GM04504 (cell line): ENCODE measurements at places on chromosomes 11 and 22.

GRCh38 chr11:35073691-35074419, 65.1 kb upstream of the CD44 start:
- DNase-seq = no peak

GRCh38 chr11:74714904-74715303, 16.3 kb downstream of the CHRDL2 start:
- DNase-seq = no peak

GRCh38 chr22:31062566-31063230, 18.4 kb upstream of the SMTN start:
- DNase-seq = no peak

- DNase-seq = no peak
These were observed 332.7 kb downstream of the CASP12 start for GRCh38 chr11:104565583-104565961.

DNA sequence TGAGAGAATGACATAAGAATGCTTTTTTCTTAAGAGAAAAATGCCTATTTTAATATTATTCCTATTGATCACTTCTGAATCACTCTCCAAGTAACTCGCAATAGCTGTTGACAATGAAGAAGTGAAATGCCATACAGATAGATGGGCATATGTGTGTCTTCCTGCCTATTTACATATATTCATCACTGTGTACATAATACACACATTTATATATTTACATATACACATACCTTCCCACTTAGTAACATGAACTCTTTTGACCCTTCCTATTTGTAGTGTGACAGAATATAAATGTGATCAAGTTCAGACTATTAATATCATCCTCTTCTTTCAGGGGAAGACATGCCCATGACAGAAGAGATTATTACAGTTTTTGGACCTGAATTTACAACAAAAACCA, 756.7 kb downstream of the DLG2 start:
- DNase-seq = no peak

- no peak for DNase-seq
These were observed 889.4 kb downstream of the LRRC4C start for GRCh38 chr11:40569947-40570531.

DNA sequence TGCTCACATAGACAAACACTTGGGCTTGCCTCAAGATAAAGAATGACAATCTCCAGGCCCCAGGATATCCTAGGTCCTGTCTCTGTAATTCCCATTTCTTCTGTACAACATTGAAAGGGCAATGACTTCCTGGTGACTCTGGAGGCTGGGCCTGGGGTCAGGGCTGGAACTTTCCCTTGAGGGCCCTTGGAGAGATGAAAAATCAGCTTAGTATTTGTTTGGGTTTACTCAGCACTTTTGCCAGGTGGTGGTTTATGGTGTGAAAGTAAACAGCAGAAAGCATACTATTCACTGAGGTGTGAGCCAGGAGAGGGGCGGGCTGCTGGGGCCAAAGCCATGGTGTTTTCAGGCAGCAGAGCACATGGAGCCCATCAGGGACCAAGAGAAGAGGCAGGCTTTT, 214.7 kb upstream of the NARS2 start:
- DNase-seq = no peak

- no peak for DNase-seq
These were observed 236.8 kb downstream of the MN1 start for GRCh38 chr22:27564806-27565205.

GRCh38 chr11:11770296-11770695, 71.5 kb upstream of the USP47 start:
- no peak for DNase-seq

DNA sequence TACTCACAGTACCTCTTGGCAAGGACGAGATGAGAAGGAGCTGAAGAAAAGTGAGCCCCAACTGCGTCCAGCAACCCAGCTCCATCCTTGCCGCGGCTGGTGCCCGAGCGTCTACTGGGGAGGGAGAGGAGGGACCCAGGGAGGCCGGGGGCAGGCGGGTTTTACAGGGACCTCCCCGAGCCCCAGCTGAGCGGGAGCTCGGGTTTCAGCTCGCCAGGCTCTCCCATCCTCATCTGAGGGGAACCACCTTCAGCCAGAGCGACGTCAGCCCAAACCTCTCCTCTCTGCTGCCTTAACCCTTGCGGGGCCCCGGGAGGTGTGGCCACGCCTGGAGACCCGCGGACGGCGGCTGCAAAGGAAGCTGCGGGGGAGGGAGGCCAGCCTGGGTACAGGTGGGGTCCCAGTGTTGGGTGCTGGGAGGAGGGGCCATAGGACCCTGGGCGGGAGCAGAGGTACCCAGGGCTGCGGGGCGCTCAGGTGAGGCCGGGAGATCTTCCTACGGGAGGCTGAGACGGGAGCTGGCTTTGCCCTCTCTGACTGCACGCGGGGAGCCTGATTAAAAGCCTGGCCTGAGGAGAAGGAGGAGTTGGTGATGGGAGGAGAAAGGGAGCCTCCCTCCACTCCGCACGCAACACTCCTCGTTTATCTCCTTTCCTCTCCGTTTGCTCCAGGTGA, at the start of gene PAMR1:
PAMR1 (minus strand) TSS at position 116 of the 675 bp plus-strand sequence; CDS start at position 85, 31 bp downstream.
- no peak for DNase-seq

DNA sequence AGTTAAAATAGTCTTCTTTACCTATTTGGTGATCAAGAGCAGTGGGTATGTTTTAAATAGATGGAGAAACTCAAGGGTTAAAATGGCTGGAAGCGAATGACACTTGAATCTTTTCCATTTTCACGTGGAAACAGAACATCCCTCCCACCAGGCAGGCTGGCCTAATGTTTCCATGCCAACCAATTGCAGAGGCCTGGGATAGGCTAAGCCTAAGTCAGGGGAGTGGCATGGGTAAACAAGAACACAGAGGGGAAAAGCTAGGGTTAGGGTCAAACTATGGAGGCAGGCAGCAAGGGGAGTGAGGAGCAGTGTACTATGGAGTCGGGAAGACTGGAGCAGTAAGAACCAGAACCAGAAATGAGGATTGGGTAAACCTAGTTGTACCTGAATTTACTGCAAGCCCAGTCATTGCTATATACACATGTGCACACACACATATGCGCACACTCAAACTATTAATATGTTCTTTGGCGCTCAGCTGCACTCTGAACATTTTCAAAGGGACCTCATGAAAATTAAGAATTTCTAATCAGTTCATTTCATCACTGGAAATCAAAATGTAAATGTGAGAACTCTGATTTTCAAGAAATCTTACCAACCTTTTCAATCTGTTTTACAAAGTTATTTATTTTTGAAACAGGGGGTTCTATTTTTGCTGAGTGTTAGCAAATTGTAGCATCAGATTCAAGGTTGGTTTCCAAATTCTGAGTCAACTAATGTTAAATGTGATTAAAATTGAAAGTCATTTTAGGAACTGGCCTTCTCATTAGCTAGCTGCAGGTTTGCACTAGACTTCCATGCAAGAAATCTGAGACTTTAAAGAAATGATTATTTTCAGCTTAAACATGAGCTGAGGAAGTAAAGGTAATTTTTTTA, 327.0 kb upstream of the CCDC90B start:
- DNase-seq = no peak

- DNase-seq = peak; percentile 71
These were observed 33.8 kb downstream of the EHF start for GRCh38 chr11:34654483-34655334.

- no peak for DNase-seq
These were observed 252.5 kb downstream of the ST3GAL4 start for GRCh38 chr11:126607776-126608541.

DNA sequence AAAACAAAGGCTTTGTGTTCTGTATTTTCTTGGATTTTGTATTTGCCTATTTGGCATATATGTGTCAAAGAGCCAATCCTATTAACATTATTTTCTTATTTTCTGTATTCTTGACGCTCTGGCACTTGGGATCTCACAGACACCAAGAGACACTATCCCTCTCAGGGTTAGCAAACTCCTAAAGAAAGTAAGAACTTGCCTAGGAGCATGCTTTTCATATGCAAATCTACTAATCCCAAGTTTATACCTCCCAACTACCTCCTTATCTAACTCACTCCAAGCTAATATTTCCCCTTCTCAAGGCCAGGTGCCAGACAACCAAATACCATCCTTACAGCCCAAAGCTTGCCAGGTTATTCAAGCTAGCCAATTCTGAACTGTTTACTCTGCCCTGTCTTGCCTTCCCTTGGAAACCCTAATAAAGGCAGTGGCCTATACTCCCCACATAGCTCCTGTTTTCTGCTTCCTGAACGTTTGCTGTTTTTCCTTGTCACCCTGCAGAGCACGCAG, 455.4 kb upstream of the ANO3 start:
- DNase-seq = no peak

DNA sequence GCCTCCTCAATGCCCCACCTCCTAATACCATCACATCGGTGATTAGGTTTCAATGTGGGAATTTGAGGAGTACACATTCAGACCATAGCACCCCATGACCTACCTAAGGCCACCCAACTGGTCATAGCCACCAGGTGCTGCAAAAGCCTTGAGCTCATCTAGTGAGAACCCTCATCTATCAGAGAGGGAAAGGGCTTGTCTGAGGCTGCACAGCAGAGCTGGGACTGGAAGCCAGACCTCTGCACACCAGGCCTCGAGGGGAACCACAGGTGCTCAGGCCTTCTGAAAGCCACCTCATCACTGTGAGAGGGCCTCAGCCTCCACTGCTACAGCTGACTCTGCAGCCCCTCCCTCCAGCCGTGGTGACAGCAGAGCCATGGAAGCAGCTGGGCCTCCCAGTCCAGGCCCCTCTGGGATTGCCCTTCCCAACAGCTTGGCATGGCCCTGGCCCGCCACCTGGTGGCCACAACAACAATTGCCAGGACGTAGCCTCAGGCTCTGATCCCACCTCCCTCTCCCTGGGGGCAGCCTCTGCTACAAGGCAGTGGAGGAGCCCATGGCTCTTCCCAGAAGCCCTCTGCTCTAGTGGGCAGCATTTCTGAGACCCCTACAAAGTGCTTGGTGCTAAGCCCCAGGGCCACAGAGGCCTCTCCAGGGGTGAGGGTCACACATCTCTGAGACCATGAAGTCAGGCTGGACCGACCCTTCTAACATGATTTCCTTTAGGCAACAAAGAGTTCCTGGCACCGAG, 41.0 kb upstream of the PRDM11 start:
- no peak for DNase-seq

GRCh38 chr11:87215236-87215635, 177.5 kb downstream of the TMEM135 start:
- DNase-seq = no peak

- DNase-seq = no peak
These were observed 32.8 kb downstream of the CELSR1 start for GRCh38 chr22:46504584-46504983.

DNA sequence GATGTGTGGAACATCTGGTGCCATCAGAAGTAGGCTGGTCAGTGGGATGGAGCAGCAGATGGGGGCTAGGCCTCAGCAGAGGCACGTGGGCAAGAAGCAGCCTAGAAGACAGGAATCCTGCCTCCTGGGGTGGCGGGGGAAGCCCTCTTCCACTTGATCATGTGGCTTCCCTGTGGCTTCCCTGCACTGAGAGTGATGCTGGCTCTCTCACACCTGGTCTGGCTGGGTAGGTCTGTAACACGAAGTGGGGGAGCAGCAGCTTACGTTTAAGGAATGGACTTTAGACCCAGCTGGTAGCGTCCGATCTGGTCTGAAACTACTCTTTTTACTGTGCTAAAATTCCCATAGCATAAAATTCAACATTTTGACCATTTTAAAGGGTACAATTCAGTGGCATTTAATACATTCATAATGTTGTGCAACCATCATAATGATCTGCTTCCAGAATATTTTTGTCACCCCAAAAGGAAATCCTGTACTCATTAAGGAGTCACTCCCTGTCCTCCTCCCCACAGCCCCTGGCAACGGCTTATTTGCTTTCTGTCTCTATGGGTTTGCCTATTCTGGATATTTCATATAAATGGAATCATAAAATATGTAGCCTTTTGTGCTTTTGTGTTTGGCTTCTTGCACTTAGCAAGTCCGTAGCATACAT, 21.7 kb downstream of the PTPN5 start:
- DNase-seq = no peak

DNA sequence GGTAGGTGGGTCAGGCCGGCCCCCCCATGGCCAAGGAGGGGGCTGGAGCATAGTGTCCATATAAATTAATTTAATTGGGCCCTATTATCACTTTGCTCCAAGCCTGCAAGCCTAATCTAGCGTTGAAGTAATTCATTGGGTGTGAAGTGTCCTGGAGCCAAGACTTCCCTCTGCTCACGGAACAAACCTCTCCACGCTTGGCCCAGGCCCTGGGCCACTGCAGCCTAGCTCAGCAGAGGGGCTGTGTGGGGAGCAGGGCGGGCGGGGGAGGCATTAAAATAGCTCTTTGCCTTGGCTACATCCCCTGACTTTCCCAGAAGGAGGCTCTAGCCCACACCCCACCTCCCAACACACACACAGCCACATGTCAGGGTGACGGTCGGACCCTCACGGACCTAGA, 73.5 kb downstream of the THAP12 start:
- no peak for DNase-seq

DNA sequence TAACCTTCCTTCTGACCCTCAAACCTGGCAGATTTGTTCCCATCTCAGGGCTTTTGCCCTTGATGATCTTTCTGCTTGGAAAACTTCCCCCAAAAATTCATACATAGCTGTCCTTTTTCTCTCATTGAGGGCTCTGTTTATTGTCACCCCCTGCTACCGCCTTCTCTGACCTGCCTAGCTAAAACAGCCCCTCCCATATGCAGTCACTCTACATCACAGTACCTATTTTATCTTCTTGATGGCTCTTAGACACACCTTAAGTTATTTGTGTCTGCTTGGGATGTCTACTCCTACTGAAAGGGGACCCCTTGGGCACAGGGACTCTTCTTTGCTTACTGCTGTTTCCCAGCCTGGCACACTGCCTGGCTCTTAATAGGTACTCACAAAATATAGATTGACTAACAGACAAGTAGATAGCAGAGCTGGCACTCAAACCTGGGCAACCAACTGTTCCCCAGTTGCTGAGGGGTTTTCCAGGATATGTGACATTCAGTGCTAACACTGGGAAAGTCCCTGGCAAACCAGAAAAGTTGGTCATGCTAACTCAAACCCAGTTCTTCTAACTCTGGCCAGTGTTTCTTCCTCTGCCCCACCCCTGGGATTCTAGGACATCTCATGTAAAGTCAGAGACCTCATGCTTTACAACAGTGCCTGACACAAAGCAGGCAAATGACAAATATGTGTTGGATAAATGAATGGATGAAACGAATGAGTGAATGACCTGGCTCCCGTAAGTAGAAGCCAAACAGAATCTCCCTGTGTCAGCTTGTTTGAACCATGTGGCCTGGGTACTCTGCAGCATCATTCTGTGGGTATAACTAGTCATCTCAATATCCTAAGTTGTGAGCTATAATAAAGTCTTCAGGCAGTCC, 19.8 kb upstream of the FJX1 start:
- DNase-seq = no peak

DNA sequence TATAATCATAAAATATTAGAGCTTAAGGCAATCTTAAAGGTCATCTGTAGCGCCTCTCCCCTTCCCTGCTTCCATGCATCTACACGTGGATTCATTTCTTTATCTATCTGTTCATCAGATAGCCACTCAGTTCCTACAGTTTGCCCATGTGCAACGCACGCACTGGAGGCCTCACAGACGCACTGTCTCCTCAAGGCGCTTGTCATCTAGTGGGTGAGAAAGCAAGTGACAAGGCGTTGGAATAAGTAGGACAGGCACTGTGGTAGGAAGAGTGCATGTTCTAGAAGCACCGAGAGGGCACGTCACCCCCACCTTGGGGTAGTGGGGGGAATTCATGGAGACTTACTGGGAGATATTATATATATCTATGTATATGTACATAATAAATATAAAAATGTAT, 20.8 kb upstream of the JAM3 start:
- DNase-seq = no peak

GRCh38 chr11:123239191-123240150, 44.4 kb upstream of the CLMP start:
- no peak for DNase-seq
